NCI-H460 (cell line): ENCODE measurements at places on chromosomes 4 and X.

DNA sequence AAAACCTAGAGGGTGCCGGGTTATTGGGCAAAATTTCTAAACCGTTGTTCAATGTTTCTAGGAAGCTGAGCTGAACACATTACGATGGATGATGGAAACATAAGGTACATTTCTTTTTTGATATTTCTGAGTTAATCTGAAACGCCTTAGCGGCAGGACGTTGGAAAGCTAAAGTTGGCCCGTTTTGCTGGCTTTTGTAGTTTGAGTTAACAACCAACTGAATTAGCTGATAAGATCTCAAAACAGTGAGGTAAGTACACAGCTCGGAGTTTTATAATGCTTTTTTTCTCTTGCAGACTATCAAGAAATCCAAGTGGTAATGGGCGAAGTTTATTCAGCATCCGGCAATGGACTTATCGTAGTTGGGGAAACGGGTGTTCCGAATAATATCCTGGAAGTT, 73.5 kb downstream of the PRSS12 start:
- DNase-seq: no peak

DNA sequence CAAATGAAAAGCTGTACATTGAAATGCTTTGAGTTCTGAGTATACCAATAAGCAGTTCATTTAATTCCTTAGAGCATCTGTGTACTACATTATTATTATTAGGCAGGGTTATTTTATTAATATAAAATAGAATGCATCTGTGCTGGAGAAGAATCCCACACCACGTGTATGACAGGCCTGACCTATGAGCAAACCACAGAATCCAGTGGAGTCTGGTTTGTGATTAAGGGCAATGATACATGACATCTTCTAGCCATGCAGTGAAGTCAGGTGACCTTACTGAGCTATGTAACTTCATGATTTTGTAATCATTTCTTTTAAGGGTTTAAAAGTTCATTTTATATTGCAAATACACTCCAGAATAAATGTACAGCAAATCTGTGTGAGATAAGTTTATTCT, 1165.0 kb upstream of the TENM3 start:
- no peak for DNase-seq

DNA sequence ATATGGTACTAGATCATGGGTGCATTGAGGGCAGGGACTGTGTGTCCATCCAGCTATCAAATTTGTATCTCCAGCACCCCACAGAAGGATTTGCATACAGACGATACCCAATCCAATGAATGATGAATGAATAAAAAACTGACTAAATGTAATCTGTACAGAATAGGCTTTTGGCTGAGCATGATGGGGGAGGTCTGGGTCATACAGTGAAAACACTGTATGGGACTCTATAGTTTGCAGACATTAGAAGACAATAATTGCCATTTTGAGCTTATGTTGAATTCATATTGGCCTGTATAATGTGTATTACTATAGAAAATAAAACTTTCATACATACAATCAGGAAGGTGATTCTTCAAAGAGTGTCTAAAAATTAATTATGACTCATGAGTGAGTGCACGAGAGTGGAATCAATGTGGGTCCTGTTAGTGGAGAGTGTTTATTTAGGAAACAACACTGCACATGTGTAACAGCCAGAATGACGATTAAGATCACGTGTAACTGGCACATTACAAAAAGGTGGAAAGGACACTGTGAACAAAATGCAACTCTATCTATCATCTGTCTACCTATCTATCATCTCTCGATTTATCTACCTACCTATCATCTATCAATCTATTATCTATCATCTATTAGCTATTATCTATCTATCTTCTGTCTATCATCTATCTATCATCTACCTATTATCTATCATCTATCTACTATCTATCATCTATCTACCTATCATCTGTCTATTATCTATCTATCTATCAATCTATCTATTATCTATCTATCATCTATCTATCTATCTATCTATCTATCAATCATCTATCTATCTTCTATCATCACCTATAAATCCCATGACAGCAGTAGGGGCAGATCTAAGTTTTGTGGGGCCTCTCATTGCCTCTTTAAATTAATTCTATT, 201.3 kb downstream of the PTTG2 start:
- DNase-seq: no peak

DNA sequence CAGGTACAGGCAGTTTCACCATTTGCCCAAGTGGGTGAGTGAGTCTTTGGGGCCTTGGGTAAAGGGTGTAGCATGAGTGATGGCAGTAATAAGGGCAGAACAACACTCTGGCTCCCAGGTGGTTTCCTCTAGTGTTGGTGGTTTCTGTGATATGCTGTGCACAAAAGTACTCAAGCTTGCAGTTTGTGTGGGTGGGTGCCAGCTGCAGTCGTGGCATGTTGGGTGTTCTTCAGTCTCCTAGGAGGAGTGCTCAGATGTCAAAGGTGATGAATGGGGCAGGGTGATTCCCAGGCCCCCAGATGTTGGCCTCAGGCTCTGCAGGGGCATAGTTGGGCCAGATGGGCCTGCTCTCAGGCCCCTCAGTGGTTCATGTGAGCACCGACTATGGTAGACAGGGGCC, 166.1 kb upstream of the KLF8 start:
- no peak for DNase-seq

- DNase-seq: peak; percentile 86
These were observed 11.9 kb upstream of the ADH7 start for GRCh38 chr4:99447079-99447478.

- no peak for DNase-seq
These were observed 161.1 kb downstream of the RBM46 start for GRCh38 chr4:154942176-154942575.

- no peak for DNase-seq
These were observed 64.6 kb downstream of the CNKSR2 start for GRCh38 chrX:21438792-21439191.

GRCh38 chrX:152915541-152916241, 17.8 kb downstream of the ZNF185 start:
- DNase-seq: peak; percentile 16

- DNase-seq: no peak
These were observed 348.7 kb upstream of the HAND2 start for GRCh38 chr4:173878701-173879100.

GRCh38 chr4:73735231-73735630, 5.1 kb upstream of the CXCL8 start:
- no peak for DNase-seq

DNA sequence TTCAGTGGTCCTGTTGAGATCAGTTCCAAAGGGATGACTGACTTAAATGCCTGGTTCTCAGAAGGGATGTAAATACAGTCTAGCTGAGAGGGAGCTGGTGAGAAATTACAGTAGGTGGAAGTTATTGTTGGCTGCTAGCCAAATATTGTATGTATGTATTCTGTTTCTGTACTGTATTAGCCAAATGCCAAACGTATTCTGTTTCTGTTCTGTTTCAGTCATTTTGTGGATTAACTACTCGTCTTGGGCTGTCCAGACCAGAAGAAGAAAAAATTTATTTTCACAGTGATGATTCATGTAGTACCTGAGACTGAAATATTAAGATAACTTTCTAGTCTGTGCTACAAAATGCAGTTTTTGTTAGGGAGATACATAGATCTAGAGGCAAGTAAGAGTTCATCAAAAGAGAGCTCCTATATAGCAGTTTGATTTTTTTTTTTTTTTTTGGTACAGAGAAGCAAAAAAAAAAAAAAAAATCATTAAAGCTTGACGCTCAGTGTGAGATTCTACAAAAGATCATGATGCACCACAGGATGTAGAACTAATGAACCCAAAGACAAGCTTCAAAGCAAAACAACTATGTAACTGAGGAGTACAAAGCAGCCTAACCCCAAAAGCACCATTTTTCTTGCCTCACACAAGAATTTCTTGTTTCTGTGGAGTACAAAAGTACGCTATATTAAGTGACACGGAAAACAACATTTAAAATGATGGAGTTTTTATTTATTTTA, 54.8 kb downstream of the CASP6 start:
- no peak for DNase-seq

DNA sequence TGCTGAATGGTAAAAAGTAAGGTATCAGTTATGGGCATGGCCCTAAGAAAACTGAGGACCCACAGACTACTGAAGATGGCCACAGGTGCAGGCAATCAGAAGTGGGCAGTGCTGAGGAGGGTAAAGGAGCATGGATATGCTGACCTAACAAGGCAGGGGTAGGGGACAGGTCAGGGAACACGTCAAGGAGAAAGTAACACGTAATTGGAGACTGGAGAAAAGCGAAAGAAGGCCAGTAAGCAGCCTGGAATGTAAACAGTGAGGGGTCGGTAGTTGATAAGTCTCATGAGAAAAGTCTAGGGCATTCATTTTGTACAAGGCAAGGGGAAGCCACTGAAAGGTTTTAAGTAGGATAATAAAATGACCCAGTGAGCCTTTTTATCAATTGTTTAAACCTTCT, 153.3 kb downstream of the PRDM5 start:
- peak; percentile 41 for DNase-seq

DNA sequence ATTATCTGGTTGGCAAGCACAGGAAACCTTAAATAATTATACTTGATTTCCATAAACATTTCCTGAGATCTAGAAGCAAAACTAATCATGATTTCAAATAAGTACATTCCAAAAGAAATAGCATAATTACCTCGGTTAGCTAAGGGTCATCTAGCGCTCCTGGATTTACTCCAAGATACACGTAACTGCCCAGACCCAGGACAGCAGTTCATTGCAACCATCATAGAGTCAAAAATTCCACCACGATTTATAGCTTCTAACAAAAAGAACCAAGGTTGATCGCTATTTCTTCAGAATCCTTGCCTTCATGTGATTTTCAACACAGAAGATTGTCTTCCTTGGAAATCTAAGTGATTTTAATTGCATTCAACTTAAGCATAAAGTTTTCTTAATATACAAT, 1235.5 kb upstream of the TENM3 start:
- DNase-seq: no peak

DNA sequence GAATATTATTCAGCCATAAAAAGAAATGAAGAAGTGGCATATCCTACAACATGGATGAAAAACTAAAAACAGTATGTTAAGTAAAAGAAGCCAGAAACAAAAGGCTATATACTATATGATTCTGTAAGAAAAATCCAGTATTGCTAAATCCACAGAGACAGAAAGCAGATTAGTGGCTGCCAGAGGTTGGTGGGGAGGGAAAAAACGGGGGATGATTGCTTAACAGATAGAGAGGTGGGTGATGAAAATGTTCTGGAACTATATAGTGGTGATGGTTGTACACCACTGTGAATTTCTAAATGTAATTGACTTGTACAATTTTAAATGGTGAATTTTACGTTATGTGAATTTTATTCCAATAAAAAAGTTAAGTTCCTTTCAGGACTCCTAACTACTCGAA, 157.6 kb upstream of the SH3RF1 start:
- no peak for DNase-seq

GRCh38 chr4:39285111-39285795, 80.9 kb downstream of the RFC1 start:
- DNase-seq: no peak

GRCh38 chr4:185370268-185370949, 25.3 kb downstream of the LRP2BP start:
- DNase-seq: no peak
